Omental fat pad (tissue), 4 donors: ENCODE measurements at places on chromosomes 3 and 15.

DNA sequence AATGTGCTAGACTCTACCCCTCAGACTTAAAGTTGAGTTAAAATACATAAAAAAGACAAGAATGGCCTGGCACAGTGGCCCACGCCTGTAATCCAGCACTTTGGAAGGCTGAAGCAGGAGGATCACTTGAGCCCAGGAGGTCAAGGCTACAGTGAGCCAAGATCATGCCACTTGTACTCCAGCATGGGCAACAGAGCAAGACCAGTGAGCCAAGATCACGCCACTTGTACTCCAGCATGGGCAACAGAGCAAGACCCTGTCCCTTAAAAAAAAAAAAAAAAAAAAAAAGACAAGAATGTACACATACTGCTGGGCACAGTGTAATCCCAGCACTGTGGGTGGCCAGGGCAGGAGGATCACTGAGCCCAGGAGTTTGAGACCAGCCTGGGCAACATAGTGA lies 17.4 kb downstream of the DIS3L start:
- no peak for DNase-seq

DNA sequence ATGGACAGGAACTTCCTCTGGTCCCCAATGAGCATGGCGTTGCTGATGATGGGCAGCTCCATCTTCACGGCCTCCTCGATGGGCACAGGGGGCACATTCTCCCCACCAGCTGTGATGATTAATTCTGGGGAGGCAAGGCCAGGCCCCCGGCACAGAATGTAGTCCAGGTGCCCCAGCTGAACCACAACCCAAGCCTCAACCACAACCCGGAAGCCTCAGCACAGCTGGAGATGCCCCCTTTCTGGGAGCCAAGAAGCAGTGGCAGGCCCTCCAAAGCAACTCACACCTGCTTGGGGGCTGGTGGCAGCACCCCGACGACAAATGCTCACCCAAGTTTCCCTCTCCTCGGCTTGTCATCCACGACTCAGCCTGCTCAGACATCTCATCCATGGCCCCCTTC lies 25.2 kb downstream of the IDH3A start:
- no peak for DNase-seq

DNA sequence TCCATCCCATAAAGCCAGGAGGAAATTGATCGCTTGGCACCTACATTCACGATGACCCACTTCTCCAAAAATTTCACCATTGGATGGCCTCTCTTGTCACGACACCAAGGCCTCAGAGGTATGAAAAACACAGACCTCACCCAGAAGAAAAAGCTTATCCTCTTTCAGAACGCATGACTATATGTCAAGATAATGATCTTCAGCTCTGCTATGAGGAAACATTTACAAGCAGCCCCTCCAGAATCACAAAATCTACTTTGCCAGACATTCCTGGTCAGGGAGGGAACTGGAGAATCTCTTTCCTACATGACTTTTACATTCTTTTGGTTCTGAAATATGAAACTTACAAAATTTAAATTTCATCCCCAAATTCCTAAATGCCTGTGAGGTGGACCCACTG lies 122.7 kb downstream of the WNT5A start:
- no peak for DNase-seq

DNA sequence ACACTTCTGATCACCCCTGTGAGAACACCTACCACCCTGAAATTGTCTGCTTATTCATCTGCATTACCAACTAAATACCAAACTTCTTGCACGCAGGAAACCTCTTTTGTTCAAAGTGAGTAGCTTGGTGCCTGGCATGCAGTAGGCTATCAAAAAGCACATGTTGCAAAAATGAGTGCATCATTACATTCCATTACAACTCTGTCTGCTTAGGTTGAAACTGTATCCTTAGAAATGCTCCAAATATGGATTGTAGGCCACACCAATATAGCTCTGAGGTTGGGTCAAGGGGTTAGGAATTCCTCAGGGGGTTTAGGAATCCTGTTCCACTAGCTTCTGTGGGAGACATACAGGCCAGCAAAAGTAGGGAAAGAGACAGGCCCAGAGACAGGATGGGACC lies 107.2 kb downstream of the THRB start:
- DNase-seq: no peak

DNA sequence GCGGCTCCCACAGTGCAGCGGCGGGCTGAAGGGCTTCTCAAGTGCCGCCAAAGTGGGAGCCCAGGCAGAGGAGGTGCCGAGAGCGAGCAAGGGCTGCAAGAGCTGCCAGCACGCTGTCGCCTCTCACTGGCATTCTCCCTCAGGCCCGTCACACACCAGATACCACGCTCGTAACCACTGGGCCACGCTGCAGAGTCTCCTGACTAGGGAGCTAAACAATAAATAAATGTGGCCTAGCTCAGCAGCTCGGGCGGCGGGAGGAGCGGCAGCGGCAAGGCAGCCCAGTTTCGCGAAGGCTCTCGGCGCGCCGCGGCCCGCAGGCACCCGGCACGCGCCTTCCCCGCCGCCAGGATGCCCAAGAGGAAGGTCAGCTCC lies 55.9 kb upstream of the FAM174B start:
- DNase-seq: no peak

DNA sequence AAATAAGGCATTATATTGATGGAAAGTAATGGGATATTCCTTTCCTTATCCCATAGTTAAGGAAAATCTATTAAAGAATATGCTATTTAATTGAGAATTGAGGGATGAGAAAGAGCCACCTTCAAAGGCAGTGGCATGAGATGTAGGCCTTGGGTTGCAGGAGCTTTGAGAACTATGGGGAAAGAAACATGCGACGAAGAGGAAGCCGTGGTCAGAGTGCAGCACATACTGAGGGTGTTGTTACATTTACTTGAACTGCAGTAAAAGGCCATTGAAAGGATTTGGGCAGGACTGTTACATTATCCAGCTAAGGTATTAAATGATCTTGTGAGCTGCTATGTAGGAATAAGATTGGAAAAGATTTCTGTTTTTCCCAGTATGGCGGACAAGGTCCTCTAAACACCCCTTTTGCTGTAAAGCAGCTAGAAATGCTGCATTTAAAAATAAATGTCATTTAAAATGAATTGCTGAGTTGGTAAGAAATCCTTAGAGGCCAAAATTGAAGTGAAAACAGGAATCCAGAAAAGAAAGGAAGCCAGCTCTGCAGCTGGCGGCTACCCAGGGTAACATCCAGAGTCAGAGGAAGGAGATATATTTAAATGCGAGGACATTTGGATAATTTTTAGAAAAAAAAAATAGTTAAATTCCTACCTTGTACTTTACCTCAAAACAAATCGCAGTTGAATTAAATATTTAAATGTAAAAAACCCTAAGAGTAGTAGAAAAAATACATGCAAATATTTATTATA lies 61.7 kb downstream of the IL1RAP start:
- DNase-seq: no peak

- DNase-seq: no peak
Observed at GRCh38 chr15:70308735-70309434, 211.2 kb upstream of the TLE3 start.

- no peak for DNase-seq
Observed at GRCh38 chr3:61030469-61031035, 220.7 kb downstream of the FHIT start.

- no peak for DNase-seq
Observed at GRCh38 chr3:173502983-173503568, 105.5 kb downstream of the NLGN1 start.

DNA sequence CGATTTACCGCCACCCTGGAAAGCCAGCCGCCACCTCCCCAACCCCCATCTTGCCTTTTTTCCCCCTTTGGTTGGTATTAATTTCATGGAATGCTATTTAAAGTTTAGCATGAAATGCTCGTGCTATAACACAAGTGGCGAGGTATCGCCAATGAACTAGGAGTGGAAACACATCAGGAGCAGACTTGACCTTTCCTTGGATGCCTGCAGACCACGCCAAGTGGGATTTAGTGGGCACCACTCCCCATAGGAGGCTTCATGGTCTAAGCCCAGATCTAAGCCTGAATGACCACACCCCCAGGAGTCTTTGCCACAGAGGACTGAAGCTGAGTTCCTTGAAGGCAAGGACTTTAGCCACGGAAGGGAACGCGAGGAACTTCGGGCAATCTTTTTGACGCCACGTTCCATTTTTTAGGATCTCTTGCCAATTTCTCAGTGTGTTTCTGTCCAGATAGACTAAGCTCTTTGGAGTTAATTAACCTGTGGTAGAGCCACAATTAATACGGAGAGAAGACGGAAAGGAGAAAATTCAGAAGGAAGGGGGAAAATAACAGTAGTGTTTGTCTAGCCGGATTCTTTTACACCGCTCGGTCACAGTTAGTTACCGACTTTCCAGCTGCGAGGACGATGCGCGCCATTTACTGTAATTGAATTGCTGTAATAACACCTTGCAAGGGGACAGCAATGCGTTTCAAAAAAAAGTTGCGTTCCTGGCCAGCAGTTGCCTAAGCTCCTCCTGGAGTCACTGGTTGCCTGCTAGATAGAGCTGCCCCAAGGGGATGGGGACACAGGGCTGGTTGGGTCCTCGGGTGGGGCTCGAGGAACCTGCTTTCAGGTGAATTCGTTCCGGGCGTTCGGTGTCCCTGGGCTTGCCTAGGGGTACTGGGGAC lies 37.1 kb downstream of the NR2F2 start:
- DNase-seq: no peak

DNA sequence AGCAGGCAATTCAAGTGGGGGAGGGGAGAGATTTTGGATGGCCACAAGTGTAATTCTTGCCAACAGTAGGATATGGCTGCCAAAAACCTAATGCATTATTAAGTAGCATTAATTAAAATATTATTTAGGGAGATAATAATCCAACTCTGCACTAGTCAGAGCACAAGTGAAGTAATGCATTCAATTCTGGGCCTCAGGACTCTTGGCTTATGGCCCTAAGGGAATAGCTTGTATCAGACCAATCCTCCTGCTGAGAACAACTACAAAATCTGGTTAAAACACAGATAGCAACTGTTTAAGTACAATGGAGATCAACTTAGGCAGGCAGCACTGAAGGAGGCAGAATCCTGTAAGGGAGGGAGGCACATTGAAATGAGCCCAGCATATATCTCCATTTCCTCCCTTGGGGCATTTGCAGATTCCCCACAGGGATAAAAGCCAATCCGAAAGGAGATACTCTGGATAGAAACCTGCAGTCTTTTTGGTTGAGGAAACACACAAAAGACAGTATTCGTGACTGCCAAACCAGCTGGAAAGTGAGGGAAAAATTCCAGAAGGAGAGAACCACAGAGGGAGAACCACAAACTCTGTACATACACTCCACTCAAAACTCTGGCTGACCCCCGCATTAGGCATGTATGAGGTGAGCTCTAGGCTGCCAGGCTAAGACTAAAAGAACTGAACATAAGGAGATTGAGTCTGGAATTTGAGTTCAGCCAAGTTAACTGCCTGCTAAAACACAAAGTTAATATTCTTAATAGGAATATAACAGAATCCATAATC lies 57.4 kb downstream of the ETFA start:
- DNase-seq: no peak

- no peak for DNase-seq
Observed at GRCh38 chr3:157428853-157429252, 7.8 kb upstream of the PTX3 start.

GRCh38 chr3:143288944-143289343 lies 169.4 kb downstream of the CHST2 start:
- no peak for DNase-seq

DNA sequence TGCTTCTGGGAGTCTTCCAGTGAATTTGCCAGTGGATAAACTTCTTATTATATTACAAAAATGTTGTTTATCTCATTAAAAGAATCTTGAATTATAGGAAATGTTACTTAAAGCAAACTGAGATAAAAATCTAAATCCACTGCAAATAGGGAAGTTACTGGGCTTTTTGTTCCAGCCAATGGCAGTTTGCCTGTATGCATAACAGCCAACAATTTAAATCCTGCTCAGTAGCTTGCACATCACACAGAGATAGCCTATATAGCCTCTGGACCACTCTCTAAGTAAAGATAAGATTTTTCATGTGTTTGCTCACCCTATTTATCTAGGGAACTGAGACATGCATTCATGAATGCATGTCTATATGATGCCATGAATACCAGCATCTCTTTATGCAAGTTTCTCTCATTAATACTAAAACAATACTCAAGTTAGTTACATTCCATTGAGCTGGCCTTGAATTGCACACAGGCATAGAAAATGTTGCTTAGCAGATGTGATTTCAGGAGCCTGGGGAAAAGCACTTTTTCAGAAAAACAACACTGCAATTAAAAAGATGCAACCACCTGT lies 92.1 kb upstream of the GPR149 start:
- DNase-seq: no peak

- no peak for DNase-seq
Observed at GRCh38 chr15:49035825-49036224, 10.4 kb downstream of the SECISBP2L start.

DNA sequence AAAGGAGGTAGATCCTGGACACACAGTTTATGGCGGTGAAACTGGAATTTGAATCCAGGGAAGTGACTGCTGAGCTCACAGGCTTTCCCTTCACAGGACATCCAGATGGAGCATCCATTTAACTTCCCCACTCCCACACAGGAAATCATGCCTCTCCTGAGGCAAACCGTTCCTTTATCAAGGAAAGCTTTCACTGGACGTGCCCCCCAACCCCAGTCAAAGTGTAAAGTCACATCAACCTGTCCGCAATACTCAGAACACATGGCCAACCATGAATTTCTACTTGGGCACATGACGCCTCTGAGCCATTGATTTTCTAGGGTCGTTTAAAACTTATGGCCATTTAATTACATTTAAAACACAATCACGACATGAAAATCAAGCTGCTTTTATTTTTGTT lies 2.9 kb downstream of the PCOLCE2 start:
- no peak for DNase-seq

- DNase-seq: no peak
Observed at GRCh38 chr15:23397779-23398178, 43.2 kb downstream of the GOLGA8S start.

GRCh38 chr15:42547918-42548248 lies 710 bp downstream of the LRRC57 start:
- DNase-seq: no peak

GRCh38 chr3:32841867-32842470 lies 24.2 kb downstream of the TRIM71 start:
- no peak for DNase-seq

GRCh38 chr3:197881970-197882338 lies 68.0 kb upstream of the RPL35A start:
- no peak for DNase-seq

DNA sequence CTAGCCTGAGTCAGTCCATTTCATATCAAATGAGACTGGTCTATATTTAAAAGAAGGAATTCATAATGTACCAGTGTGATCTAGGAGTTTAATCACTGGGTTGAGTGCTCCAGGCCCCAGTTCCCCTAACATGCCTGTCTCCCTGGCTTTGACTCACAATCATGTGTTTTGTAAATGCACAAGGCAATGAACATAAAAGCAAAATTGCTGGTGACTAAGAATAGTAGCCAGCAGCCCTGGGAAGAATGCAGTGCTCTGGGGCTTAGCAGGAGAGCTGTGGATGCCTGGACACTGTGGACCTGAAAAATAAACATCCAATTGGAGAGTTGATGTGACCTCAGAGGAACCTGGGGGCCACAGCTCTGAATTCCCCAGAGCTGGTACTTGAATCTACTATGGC lies 50.3 kb downstream of the SYNPR start:
- no peak for DNase-seq

GRCh38 chr3:117052395-117052794 lies 342.8 kb downstream of the TUSC7 start:
- DNase-seq: no peak
